ENCODE measurements at places on chromosomes 2 and 18.

GRCh38 chr2:224994242-224994823 lies 47.9 kb downstream of the DOCK10 start:
- no peak for DNase-seq
- no peak overlapping the region for H3K4me3 ChIP-seq
- H3K27me3 ChIP-seq = no peaks in the 10 kb centered on the region
- no peaks in the 10 kb centered on the region for H3K4me1 ChIP-seq
- H3K27ac ChIP-seq = no peak overlapping the region
- H3K36me3 ChIP-seq = no peaks in the 10 kb centered on the region

DNA sequence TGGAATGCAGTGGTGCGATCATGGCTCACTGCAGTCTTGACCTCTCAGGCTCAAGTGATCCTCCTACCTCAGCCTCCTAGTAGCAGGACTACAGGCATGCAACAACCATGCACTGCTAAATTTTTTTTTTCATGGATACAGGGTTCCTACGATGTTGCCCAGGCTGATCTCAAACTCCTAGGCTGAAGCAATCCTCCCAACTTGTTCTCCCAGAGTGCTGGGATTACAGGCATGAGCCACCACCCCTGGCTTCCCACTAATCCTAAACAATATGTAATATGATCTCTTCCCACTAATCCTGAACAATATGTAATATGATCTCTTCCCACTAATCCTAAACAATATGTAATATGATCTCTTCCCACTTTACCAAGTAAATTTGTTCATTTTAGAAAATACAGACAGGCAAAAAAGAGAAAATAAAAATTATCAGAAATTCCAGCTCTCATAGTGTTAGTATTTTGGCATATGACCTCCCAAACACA lies 33.7 kb upstream of the C18orf32 start:
- H3K4me3 ChIP-seq = no peak overlapping the region
- no peak for DNase-seq
- H3K4me1 ChIP-seq = peaks cover 5% of the 10 kb centered on the region
- H3K36me3 ChIP-seq = no peaks in the 10 kb centered on the region
- H3K27ac ChIP-seq = no peak overlapping the region

GRCh38 chr18:3709205-3709604 lies 259.2 kb downstream of the TGIF1 start:
- no peaks in the 10 kb centered on the region for H3K27me3 ChIP-seq
- H3K36me3 ChIP-seq = no peaks in the 10 kb centered on the region
- no peak overlapping the region for H3K27ac ChIP-seq
- no peak for DNase-seq
- no peak overlapping the region for H3K4me3 ChIP-seq
- H3K4me1 ChIP-seq = no peaks in the 10 kb centered on the region

DNA sequence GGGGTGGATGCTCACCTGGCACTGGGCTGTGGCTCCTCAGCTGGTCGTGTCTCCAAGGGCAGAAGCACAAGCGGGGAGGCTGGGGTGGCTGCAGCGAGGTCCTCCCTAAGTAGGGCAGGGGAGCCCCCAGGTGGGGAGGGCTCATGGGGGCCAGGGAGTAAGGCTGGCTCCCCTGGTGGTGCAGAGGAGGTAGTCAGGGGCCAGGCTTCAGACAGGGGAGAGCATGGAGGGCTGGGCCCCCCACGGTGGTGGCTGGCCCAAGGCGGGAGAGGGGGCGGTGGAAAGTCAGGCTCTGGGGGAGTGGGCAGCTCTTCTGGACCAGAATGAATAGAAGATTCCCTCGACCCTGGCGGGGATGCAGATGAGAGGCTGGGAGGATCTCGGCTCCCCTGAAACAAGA lies 8.1 kb upstream of the SFXN5 start:
- no peaks in the 10 kb centered on the region for H3K27me3 ChIP-seq
- peaks cover 5% of the 10 kb centered on the region for H3K4me1 ChIP-seq
- H3K4me3 ChIP-seq = no peak overlapping the region
- H3K27ac ChIP-seq = no peak overlapping the region
- H3K36me3 ChIP-seq = no peaks in the 10 kb centered on the region

- no peaks in the 10 kb centered on the region for H3K36me3 ChIP-seq
- no peak overlapping the region for H3K4me3 ChIP-seq
- H3K27me3 ChIP-seq = no peaks in the 10 kb centered on the region
- DNase-seq = no peak
- no peak overlapping the region for H3K27ac ChIP-seq
- H3K4me1 ChIP-seq = peaks cover 3% of the 10 kb centered on the region
Observed at GRCh38 chr2:197869501-197870111, 65.2 kb downstream of the PLCL1 start.

DNA sequence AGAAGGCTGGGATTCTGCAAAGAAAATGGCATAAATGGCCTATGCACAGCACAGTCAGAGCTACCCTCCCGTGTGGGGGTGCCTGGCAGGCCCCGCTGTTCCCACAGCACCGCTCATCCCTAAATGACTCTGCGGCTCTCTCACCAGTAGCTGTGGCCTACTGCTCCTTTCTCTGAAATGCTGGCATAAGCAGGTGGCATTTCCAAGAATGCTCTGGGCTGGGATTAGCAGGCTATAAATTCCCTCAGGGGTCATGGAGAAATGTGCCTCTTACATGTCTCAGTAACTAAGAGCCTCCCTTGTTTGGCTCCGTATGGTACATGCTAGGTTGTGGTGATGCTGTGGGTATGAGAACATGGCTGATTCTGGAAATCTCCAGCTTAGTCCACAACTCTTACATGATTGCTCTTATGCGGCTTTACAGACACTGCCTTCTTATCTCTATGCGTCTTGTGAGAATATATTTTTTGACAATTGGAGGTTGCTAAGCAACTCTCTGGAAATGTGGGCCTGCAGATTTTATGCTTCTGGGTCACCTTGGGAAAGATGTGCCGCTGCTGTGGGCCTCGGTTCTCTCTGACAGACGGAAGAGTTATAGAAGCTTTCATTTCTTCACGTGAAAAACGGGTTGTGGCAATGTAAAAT lies 80.3 kb upstream of the GATA6 start:
- DNase-seq = no peak
- no peaks in the 10 kb centered on the region for H3K27me3 ChIP-seq
- no peak overlapping the region for H3K27ac ChIP-seq

GRCh38 chr2:209872675-209873074 lies 101.0 kb downstream of the UNC80 start:
- H3K27me3 ChIP-seq = no peaks in the 10 kb centered on the region
- H3K27ac ChIP-seq = no peak overlapping the region
- H3K4me3 ChIP-seq = no peak overlapping the region

- no peak overlapping the region for H3K4me3 ChIP-seq
- peaks cover 9% of the 10 kb centered on the region for H3K4me1 ChIP-seq
- DNase-seq = no peak
- no peak overlapping the region for H3K27ac ChIP-seq
- no peaks in the 10 kb centered on the region for H3K36me3 ChIP-seq
Observed at GRCh38 chr2:64643838-64644457, 9.8 kb downstream of the SERTAD2 start.

- H3K4me1 ChIP-seq = peaks cover 6% of the 10 kb centered on the region
- H3K27ac ChIP-seq = no peak overlapping the region
- no peaks in the 10 kb centered on the region for H3K36me3 ChIP-seq
- no peak overlapping the region for H3K4me3 ChIP-seq
- DNase-seq = no peak
Observed at GRCh38 chr2:30402441-30403182, 44.4 kb upstream of the LCLAT1 start.

GRCh38 chr18:9869715-9870430 lies 15.9 kb upstream of the TXNDC2 start:
- no peak for DNase-seq
- H3K27ac ChIP-seq = no peak overlapping the region
- no peak overlapping the region for H3K4me3 ChIP-seq
- H3K4me1 ChIP-seq = peaks cover 1% of the 10 kb centered on the region

DNA sequence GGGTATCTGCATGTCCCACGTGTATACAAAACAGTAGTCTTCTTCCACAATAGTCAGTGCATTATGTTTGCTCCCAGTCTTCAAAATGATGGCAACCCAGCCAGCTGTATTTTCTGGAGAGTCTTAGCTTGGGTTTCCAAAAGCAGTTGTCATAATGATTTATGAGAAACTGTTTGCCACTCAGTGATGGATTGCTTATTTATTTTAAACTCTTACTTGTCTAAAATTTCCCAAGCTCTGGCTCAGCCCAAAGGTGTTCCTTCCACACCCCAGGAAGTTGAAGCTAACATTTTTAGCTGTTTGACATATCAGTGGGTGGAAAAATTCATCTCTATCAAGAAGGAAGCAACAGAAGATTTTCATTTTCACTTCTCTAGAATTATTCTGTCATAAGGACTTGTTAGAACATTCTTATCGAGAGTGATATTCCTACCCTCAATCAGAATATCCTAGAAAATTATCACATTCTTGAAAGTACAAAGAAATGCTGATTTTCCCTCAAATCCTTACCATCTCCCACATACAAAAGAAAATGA lies 78.8 kb downstream of the ASAP2 start:
- no peak overlapping the region for H3K4me3 ChIP-seq
- DNase-seq = no peak
- no peaks in the 10 kb centered on the region for H3K27me3 ChIP-seq
- no peak overlapping the region for H3K27ac ChIP-seq
- peaks cover 5% of the 10 kb centered on the region for H3K4me1 ChIP-seq

DNA sequence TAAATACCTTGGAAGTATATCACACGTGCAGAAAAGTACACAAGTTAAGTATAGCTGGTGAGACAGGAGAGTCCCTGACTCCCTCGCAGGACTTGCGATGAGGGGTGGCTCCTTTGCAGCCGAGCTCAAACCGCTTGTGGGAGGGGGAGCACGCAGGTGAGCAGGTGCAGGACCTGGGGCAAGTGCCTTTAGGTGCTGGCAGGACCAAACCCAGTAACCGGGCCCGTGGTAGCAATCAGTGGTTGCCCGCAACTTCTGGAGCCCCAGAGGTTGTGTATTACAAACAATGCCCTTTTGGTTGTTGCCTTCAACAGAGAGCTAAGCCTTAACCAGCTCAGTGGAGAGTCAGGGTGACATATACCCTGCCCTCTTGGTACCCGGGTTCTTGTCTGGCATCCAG lies 132.8 kb downstream of the PARD3B start:
- no peak for DNase-seq
- no peak overlapping the region for H3K4me3 ChIP-seq
- no peaks in the 10 kb centered on the region for H3K4me1 ChIP-seq
- no peaks in the 10 kb centered on the region for H3K27me3 ChIP-seq

DNA sequence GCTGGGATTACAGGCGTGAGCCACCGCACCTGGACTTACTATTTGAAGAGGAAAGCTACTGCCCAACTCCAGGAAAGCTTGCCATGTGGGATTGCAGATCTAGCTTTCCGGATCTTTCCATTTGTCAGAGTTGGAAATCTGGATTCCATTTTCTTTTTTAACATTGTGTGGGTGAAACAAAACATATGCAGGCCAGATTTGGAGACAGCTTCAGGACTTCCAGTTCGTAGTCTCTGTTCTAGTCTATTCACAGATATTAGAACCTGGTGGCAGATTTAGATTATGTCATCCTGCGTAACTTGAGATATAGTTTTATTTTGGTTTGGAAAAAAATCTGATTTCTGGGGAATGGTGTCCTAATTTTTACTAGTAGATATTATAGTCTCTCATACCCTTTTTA lies 70.5 kb downstream of the ZNF236 start:
- H3K36me3 ChIP-seq = peaks cover 31% of the 10 kb centered on the region
- H3K4me1 ChIP-seq = no peaks in the 10 kb centered on the region
- H3K27me3 ChIP-seq = no peaks in the 10 kb centered on the region
- H3K4me3 ChIP-seq = no peak overlapping the region
- no peak for DNase-seq

- no peaks in the 10 kb centered on the region for H3K36me3 ChIP-seq
- DNase-seq = no peak
- no peak overlapping the region for H3K4me3 ChIP-seq
- H3K27ac ChIP-seq = no peak overlapping the region
- H3K4me1 ChIP-seq = no peaks in the 10 kb centered on the region
Observed at GRCh38 chr2:163269374-163270021, 430.9 kb upstream of the KCNH7 start.

DNA sequence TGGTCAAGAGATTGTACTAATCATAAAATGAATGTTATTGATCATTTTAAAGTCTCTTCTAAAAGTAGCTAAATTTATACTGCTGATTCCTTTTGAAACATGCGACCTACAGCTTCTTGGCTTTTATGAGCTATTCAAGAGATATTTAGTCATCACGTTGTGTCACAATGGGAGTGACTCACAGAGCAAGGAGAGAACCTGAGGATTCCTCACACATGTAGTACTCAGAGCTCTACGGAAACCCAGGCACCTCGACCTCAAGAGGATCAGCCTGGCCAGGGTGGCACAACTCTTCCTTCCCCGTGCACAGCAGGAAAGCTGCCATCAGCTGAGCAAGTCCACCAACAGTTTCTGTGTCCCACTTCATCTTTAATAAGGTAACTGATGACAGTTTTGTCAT lies at the start of gene DHRS9:
TSS of gene DHRS9 (plus strand) at position 223 of the 400 bp plus-strand sequence. CDS start 12,019 bp downstream, outside the sequence.
- H3K27ac ChIP-seq = no peak within 1 kb of the TSS
- H3K4me1 ChIP-seq = peaks cover 2% of the 10 kb centered on the region
- no peaks in the 10 kb centered on the region for H3K36me3 ChIP-seq

DNA sequence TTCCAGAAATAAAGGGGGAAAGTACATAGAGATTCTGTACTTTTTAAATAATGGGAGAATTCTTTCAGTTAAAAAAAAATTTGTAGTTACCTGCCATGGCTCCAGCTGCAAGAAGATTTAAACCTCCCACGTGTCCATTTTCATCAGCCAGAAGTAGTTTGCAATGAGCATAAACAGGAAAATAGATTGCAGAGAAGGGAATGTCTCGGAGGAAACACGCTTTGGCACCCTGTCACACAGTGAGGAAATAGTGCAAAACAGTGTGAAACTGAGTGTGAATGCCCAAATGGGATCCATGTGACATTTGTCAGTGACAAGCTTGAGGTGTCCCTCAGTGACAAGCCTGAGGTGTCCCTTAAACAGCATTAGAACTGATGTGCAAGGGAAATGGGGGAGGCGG lies 102.7 kb downstream of the SLC25A12 start:
- H3K4me3 ChIP-seq = no peak overlapping the region
- no peak overlapping the region for H3K27ac ChIP-seq
- peaks cover 1% of the 10 kb centered on the region for H3K4me1 ChIP-seq
- H3K36me3 ChIP-seq = no peaks in the 10 kb centered on the region
- no peak for DNase-seq

DNA sequence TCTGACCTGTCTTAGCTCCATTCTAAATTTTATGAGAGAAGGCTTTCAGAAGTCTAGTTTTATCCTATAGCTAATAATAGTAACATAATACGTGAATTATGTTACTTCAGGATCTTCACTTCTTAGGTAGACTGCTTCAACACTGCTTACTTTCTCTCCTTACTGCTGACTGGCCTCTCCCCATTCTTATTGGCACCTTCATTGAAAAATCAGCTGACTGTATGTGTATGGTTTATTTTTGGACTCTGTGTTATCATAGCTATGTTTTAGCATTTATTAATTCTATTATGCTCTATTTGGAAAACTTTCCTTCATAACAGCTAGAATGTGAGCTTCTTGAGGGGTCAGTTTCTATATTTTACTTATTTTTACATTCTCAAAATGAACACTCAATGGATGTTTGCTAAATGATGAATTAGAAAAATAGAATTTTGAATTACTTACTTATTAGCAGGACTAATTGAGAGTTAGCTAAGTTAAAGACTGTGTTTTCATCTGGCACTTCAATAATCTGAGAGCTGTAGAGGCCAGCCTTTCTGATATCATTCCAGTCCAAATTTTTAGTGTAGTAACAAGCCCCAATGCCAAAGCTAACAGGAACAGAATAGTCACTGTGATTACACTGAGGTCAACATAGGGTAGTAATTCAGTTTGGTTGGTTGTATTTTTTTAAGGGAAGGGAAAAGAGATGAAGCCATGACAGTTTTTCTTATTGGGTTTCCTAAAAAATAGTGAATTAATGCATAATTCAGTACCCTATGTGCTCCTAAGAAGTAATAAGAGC lies 92.3 kb downstream of the TTC27 start:
- no peaks in the 10 kb centered on the region for H3K36me3 ChIP-seq
- no peak for DNase-seq
- no peaks in the 10 kb centered on the region for H3K4me1 ChIP-seq
- no peak overlapping the region for H3K4me3 ChIP-seq
- H3K27me3 ChIP-seq = no peaks in the 10 kb centered on the region

Measured in iPS DF 6.9 (cell line).